ENCODE measurements at places on chromosomes 13 and 19.

DNA sequence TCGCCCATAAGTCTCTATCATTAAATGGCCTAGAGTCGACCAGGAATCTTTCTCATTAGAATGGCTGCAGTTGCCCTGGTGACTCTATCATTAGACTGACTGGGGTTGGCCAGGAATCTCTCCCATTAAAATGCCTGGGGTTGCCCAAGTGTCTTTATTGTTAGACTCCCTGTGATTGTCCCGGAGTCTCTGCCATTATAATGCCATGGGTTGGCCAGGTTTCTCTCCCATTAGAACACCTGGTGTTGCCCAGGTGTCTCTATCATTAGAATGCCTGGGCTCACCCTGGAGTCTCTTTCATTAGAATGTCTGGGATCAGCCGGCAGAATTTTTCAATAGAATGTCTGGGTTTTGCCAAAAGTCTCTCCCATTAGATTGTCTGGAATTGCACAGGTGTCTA, 1459.3 kb downstream of the UQCRFS1 start:
- DNase-seq, result no peak

DNA sequence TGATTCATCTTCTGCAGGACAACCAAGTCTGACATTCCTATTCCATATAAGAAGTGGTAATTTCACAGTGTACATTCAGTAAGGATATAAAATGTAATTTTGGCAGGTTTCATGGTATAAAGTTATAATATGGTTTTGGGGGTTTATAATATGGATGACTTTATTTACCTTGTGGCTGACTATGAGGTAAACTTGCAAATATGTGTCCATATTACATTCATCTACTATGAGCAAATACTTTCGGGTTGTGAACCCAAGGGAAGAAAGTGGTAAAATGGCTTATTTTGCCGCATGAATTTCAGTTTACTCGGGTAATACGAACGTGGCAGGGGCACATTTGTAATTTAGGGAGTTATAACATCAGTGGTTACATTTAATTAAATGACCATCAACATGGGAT, 86.7 kb upstream of the TNFSF11 start:
- no peak for DNase-seq

- DNase-seq, result no peak
These were observed 10.8 kb downstream of the C19orf44 start for GRCh38 chr19:16506961-16507360.

- DNase-seq, result no peak
These were observed 44.4 kb upstream of the HMGB1 start for GRCh38 chr13:30510091-30510490.

- no peak for DNase-seq
These were observed 1.1 kb downstream of the KCTD4 start for GRCh38 chr13:45199711-45200110.

DNA sequence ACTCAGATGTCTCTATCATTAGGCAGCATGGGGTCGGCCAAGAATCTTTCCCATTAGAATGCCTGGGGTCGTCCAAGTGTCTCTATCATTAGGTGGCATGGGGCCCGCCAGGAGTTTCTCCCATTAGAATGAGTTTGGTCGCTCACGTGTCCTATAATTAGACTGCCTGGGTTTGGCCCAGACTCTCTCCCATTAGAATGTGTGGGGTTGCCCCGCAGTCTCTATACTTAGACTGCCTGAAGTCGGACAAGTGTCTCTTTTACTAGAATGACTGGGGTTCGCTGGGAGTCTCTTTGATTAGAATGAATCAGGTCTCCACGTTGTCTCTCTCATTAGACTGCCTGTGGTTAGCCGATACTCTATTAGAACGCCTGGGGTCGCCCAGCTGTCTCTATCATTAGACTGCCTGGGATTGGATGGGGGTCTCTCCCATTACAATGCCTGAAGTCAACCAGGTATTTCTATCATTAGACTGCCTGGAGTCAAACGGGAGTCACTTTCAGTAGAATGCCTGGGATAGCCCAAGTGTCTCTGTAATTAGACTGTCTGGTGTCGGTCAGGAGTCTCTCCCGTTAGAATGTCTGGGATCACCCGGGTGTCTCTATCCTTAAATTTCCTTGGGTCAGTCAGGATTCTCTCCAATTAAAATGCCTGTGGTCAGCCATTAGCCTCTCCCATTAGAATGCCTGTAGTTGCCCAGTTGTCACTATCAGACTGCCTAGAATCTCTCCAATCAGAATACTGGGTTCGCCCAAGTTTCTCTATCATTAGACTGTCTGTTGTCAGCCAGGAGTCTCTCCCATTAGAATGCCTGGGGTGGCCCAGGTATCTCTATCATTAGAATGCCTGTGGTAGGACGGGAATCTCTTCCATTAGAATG, 1454.1 kb downstream of the UQCRFS1 start:
- DNase-seq, result no peak

DNA sequence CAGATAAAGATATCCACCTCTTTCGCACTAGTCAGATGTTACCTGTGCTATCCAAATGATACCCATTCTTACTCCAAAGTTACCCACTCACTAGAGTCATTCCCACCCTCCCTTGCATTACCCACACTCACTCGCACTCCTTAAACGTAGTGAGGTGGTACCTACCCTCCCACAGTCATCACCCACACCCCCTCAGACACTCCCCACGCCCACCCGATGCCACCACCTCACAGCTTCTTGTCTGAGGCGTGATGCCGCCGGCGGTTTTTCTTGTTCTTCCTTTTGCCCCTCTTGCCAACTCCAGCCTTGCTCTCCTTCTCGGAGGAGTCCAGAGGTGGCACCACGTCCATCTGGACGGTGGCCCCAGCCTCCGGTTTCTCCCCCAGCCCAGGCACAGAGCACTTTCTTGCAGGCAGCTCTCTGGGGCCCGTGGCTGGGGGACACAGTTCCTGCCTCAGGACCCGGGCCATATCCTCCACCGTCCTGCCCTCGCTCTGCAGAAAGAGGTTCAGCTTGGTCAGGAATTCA, 1.2 kb downstream of the PNMA8C start:
- no peak for DNase-seq

- DNase-seq, result peak; percentile 43
These were observed 2.0 kb downstream of the LRCH1 start for GRCh38 chr13:46554951-46555350.

Measured in lung microvascular endothelial cell (primary cell).